Activated CD4-positive, alpha-beta memory T cell treated with anti-CD3 and anti-CD28 coated beads, Interleukin-2, amount 10 ng/mL, durations not matched to agents 7 days and 5 days (primary cell): ENCODE measurements at places on chromosomes 6 and 20.

DNA sequence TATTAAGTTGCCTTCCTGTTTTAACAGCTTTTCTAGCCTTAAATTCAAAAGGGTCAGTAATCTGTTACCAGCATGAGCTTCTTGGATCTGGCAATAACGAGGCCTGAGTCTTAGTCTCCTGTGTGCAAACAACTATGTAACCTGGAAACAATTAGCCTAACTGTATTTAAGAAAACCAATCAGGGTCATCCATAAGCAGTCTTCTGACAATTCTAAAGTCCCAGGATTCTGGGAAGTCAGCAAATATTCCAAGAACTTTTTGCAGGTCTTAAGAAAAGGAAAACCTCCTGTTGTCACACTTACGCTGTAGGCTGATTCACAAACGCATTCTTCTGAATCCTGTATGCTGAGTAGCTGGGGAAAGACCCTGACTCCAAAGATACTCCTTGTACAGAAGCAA, 90.4 kb downstream of the COL12A1 start:
- H3K36me3 ChIP-seq = no peaks in the 10 kb centered on the region
- H3K27ac ChIP-seq = no peak overlapping the region
- H3K4me1 ChIP-seq = no peaks in the 10 kb centered on the region
- no peak overlapping the region for H3K4me3 ChIP-seq

DNA sequence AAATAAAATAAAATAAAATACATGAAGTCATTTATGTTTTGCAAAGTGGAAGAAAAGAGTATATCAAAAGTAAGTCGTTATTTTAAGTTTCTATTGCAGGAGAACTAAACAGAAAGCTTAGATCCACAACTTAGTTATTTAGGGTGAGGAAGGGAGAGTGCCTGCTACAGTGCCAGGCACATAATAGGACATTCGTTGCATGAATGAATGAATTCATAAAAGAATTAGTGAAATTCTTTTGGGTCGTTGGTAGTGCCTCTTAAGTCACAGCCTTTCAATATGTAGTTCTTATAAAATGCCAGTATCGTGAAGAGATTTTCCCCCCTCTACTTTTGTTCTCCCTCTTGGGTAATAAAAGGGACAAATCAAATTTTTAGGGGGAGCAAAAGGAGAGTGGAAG, 29.1 kb downstream of the SF3B5 start:
- H3K27me3 ChIP-seq = peaks cover 17% of the 10 kb centered on the region
- no peak for DNase-seq
- no peaks in the 10 kb centered on the region for H3K36me3 ChIP-seq

GRCh38 chr20:58711266-58712051, 18.9 kb downstream of the NPEPL1 start:
- H3K27ac ChIP-seq = no peak overlapping the region
- peak; percentile 11 for DNase-seq
- no peaks in the 10 kb centered on the region for H3K27me3 ChIP-seq
- H3K4me3 ChIP-seq = no peak overlapping the region
- H3K4me1 ChIP-seq = no peaks in the 10 kb centered on the region

DNA sequence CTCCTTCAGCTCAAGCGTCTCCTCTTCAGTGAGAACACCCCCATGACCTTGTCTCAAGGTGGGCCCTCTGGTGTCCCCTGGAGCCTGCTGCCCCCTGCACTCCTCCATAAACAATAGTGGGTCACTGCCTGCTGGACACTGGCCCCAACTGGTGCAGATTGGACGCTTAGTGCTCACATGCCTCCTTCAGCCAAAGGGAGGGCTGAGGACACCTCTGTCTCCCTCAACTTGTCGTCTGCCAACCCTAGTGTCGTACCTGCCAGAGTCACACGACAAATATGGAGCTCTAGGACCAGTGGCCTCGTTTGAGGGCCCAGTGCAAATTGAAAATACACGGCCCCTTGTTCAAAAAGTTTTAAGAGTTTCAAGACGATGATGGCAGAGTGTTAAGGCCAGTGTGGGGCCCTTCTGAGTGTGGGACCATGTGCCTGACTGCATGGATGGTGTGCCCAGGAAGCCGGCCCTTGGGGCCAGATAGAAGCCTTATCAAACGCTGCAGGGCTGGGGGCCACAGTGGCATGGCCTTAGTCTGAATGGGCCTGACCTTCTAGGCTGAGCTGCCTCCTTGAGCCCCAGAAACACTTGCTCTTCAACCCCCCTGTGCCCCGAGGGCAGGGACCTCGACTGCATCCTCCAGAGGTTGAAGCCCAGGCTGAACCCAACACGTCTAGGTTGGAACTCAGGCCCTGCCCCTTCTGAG, 20.1 kb downstream of the APCDD1L start:
- H3K27me3 ChIP-seq = peaks cover 7% of the 10 kb centered on the region
- DNase-seq = no peak
- no peak overlapping the region for H3K27ac ChIP-seq
- H3K36me3 ChIP-seq = no peaks in the 10 kb centered on the region
- H3K4me3 ChIP-seq = no peak overlapping the region

GRCh38 chr6:43851204-43851865, 81.3 kb downstream of the VEGFA start:
- H3K4me3 ChIP-seq = no peak overlapping the region
- no peak overlapping the region for H3K27ac ChIP-seq
- H3K4me1 ChIP-seq = no peaks in the 10 kb centered on the region
- no peaks in the 10 kb centered on the region for H3K36me3 ChIP-seq

- H3K4me1 ChIP-seq = no peaks in the 10 kb centered on the region
- H3K36me3 ChIP-seq = no peaks in the 10 kb centered on the region
- H3K27me3 ChIP-seq = peaks cover 37% of the 10 kb centered on the region
- no peak overlapping the region for H3K4me3 ChIP-seq
- no peak for DNase-seq
- H3K27ac ChIP-seq = no peak overlapping the region
These were observed 12.9 kb downstream of the AKAP12 start for GRCh38 chr6:151252634-151253033.

DNA sequence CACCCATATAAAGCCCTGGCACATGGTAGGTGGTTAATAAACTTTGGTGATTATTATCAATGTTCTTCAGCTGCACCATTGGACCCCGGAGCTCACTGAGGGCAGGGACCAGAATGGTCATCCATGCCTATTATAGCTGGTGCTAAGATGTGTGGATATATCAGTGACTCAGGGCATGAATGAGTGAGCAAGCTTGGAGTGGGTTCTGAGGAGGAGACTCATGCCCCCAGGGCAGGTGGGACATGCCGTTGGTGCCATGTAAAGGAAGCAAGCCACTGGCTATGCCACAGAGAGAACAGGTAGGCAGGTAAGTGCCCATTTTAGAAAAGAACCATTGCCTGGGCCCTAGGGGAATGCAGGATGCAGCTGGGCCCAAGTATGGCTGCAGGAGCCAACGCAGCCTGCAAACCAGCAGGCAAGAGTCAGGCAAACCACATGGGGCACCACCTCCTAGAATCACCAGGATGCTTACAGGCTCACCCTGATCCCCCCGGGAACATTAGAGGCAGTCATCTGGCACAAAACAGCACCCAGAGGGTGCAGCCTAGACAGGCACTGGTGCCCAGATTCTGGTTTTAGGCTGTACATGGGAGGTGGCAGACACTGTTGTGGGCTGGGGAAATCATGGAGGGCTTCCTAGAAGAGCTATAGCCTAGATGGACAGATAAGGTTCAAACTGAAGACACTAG, 23.5 kb downstream of the PLAGL2 start:
- no peak for DNase-seq
- no peak overlapping the region for H3K27ac ChIP-seq
- no peak overlapping the region for H3K4me3 ChIP-seq

- no peak for DNase-seq
- no peaks in the 10 kb centered on the region for H3K4me1 ChIP-seq
- no peaks in the 10 kb centered on the region for H3K36me3 ChIP-seq
- peaks cover 3% of the 10 kb centered on the region for H3K27me3 ChIP-seq
- H3K4me3 ChIP-seq = no peak overlapping the region
- no peak overlapping the region for H3K27ac ChIP-seq
These were observed 124.1 kb downstream of the PHF3 start for GRCh38 chr6:63759605-63760105.

- no peak for DNase-seq
- peaks cover 4% of the 10 kb centered on the region for H3K4me1 ChIP-seq
- no peaks in the 10 kb centered on the region for H3K36me3 ChIP-seq
These were observed 178.2 kb downstream of the SYNE1 start for GRCh38 chr6:152458648-152459644.

- peaks cover 12% of the 10 kb centered on the region for H3K27me3 ChIP-seq
- no peak overlapping the region for H3K27ac ChIP-seq
- no peaks in the 10 kb centered on the region for H3K36me3 ChIP-seq
- no peak overlapping the region for H3K4me3 ChIP-seq
These were observed 184.8 kb upstream of the ECI2 start for GRCh38 chr6:4319981-4320683.

- H3K36me3 ChIP-seq = no peaks in the 10 kb centered on the region
- no peak overlapping the region for H3K4me3 ChIP-seq
- no peak for DNase-seq
- H3K4me1 ChIP-seq = no peaks in the 10 kb centered on the region
- no peaks in the 10 kb centered on the region for H3K27me3 ChIP-seq
These were observed 236.6 kb upstream of the FAM83B start for GRCh38 chr6:54609981-54610380.

DNA sequence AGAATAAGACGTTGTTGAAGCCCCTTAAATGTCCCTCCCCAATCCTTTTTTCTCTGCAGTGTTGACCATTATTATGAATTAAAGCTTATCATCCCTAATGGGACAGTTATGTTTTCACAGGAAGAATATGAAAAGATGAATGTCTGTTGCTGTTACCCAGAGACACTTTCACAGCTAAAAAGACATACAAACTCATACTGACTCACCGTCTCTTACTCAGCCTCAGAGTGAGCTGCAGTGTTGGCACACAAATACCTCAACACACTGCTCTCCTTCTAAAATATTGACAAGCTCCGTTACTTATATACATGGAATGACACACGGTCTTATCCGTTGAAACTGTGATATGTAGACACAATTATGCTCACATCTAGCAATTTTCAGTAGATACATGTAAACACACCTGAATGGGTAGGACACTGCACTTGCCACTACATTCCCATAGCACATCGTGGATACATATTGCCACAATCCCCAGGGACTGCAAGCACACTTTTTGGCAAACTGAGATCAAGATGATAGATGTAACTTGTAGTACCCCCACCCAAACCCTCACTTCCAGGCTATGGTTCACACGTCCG, 9.6 kb upstream of the SAPCD1 start:
- no peaks in the 10 kb centered on the region for H3K27me3 ChIP-seq
- H3K36me3 ChIP-seq = peaks cover 14% of the 10 kb centered on the region
- no peak overlapping the region for H3K27ac ChIP-seq
- H3K4me3 ChIP-seq = no peak overlapping the region
- no peak for DNase-seq
- no peaks in the 10 kb centered on the region for H3K4me1 ChIP-seq

DNA sequence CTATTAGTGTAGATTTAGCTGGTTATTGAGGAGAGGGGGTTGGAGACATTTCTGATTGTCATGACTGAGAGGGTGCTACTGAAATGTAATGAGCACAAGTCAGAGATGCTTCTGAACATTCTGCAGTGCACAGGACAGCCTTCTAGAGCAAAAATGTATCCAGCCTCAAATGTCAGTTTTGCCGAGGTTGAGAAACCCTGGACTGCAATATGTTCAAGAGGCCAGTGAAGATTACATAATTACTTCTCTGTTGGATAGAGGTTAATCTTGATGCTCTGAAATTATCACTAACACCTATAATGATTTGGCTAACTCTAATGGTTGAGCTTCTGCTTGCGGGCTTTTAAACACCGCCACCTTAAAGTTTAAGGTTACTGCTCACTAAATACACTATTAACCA, 3.4 kb upstream of the DUSP22 start:
- H3K36me3 ChIP-seq = peaks cover 19% of the 10 kb centered on the region
- no peak overlapping the region for H3K27ac ChIP-seq
- DNase-seq = no peak
- H3K4me1 ChIP-seq = peaks cover 36% of the 10 kb centered on the region

GRCh38 chr6:124022641-124023040, 219.0 kb downstream of the NKAIN2 start:
- no peaks in the 10 kb centered on the region for H3K36me3 ChIP-seq
- H3K4me3 ChIP-seq = no peak overlapping the region

- no peak for DNase-seq
- H3K27ac ChIP-seq = no peak overlapping the region
- no peaks in the 10 kb centered on the region for H3K4me1 ChIP-seq
- H3K4me3 ChIP-seq = no peak overlapping the region
These were observed 497.4 kb upstream of the SULF2 start for GRCh38 chr20:48282591-48283228.

DNA sequence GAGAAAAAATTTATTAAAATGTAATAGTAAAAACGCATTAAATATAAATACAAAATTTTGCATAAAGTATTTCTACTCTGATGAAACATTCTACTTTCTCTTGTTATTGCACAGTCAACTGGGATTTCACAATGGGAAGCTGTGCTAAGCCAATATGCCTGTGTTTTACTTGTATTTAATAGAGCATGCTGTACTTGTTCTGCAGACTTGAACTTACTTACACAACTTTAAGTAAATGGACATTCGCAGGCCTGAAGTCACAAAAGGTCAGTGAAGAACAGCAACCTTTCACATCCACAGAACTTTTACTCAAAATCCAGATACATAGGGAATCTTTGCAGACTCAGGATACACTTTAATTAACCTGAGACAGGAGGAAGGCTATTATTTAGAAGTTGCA, 409.5 kb downstream of the BTBD3 start:
- H3K27ac ChIP-seq = no peak overlapping the region
- DNase-seq = no peak
- no peaks in the 10 kb centered on the region for H3K4me1 ChIP-seq

DNA sequence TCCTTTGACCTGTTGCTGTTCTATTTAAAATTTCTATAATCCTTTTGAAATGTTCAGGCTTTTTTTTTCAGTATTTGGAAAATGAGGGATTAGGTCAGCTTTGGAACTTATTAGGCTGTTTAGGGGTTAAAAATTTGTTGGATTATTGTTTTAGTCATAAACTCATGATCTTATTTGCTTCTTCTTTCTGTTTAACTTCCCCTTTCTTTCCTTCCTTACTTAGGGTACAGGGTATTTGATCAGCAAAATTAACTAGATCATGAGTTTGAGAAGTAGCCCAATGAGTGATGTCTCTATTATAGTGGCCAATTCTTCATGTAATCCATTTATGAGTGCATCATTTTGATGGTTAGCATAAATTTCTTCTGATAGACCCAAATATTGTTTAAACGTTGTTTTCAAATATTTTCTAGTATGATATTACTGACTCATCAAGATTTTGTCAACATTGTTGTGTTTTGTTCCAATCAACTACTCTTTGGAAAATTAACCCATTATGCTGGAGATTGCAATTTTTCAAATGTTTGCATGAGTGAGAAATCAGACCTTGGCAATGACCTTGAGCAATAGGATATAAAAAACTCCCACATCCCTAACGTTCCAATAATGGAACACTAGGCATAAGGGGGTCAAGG, 94.4 kb downstream of the OTOR start:
- H3K4me1 ChIP-seq = no peaks in the 10 kb centered on the region
- no peak overlapping the region for H3K4me3 ChIP-seq
- peaks cover 2% of the 10 kb centered on the region for H3K27me3 ChIP-seq
- no peak for DNase-seq
- H3K36me3 ChIP-seq = no peaks in the 10 kb centered on the region

- peaks cover 4% of the 10 kb centered on the region for H3K27me3 ChIP-seq
- no peak overlapping the region for H3K4me3 ChIP-seq
- no peak for DNase-seq
- peaks cover 59% of the 10 kb centered on the region for H3K4me1 ChIP-seq
- peaks cover 15% of the 10 kb centered on the region for H3K36me3 ChIP-seq
- no peak overlapping the region for H3K27ac ChIP-seq
These were observed 2.4 kb downstream of the PREP start for GRCh38 chr6:105400501-105400900.
